ENCODE measurements at places on chromosomes 12 and 14.

DNA sequence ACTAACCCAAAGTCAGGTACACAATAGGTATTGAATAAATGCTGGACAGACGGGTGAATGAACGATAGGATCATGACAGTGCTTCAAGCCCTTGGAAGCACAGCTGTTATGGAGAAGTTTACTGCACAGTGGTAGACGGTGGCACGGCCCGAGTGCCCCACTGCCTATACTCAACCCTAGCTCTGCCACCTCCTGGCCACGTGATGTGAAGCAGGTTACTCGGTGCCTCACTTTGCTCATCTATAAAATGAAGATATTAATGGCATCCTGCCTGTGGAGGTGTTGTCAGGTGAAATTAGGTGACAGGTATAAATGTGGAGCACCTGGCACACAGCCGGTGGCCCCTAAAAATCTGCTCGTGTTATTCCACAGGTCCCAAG is 5.8 kb downstream of the ASB2 start:
- DNase-seq, result peak; percentile 54

- peak; percentile 45 for DNase-seq
Measured at GRCh38 chr12:31682136-31682962, 22.9 kb downstream of the ETFBKMT start.

DNA sequence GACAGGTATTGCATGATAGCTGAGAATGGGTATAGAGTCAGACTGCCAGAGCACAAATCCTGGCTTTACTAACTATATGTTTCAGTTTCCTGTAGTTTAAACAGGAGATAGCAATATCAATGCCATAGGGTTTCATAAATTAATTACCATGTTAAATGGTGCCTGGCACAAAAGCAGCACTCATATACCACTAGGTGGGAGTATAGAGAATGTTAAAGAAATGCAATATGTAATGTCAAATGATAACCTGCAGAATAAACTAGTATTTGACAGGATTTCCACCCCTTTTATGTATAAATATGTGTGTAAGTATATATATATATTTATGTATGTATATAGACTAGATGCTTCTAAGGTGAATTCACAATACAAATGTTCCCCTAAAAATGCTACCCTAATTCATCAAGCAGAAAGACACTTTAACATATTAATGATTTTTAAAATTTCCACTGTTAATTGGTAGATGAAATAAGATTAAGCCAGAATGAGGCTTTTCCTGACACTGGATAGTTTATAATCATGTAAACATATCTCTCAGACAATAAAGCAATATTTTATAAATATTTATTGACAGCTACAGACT is 8.6 kb downstream of the WDR89 start:
- DNase-seq, result no peak

DNA sequence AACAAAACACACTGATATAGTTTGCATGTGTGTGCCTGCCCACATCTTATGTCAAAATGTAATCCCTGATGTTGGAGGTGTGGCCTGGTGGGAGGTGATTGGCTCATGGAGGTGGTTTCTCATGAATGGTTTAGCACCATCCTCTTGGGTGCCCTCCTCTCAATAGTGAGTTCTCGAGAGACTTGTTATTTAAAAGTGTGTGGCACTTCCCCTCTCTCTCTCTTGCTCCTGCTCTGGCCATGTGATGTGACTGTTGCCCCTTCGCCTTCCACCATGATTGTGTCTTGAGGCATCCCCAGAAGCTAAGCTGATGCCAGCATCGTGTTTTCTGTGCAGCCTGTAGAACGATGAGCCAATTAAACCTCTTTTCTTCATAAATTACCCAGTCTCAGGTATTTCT is 454.1 kb upstream of the DCN start:
- DNase-seq, result no peak

- no peak for DNase-seq
Measured at GRCh38 chr12:91620992-91621391, 438.4 kb upstream of the DCN start.

- DNase-seq, result no peak
Measured at GRCh38 chr12:13193505-13194231, 2.9 kb upstream of the EMP1 start.

DNA sequence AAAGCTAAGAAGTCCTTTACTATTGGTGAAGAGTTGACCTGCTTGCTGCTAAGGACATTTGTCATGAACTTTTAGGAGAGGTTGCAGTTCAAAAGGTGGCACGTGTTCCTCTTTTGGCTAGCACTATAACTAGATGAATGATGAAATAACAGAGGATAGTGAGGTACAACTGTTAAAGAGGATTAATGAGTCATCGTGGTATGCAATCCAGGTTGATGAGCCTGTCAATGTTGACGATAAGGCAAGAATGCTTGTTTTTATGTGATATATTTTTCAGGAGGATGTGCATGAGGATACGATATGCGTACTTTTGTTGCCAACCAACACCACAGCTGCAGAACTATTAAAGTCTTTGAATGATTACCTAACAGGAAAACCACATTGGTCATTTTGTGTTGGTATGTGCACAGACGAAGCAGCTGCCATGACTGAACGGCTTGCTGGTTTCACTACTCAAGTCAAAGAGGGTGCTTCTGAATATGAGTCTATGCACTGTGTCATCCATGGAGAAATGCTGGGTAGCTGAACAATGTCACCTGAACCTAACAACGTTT is 10.6 kb downstream of the CEP128 start:
- no peak for DNase-seq

- no peak for DNase-seq
Measured at GRCh38 chr12:6218347-6218925, 18.2 kb downstream of the CD9 start.

GRCh38 chr12:108622421-108622820 is 11.3 kb downstream of the SELPLG start:
- no peak for DNase-seq

DNA sequence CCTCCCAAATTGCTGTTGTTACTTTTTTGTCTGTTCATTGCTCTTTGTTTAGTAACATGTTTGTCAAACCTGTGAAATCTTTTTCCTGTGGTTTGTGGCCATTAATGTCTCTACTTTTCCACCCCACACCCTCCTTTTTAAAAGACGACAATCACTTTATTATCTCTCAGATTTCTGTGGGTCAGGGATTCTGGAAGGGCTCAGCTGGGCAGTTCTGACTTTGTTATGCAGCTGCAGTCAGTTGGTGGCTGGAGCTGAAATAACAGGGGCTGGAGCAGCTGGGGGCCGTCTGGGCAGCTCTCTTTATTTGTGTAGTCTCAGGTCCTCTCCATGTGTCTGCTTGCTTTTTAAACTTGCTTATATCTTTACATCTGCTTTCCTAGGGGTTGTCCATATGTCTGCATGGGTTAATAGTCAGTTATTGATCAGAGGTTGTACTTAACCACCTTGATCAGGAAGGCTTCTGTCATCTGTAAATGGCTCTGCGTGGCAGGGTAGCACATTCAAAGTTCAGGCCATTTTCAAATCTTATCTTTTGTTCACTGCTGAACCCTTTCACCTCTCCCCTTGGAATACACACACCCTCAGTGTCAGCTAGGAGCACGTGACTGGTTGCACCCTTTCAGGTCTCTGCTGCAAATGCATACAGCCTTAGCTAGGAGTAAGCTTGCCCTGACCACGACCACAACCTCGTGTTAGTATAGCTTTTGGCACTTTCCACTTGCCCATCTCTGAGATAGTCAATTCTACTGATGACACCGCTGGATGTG is 27.9 kb downstream of the BORCS5 start:
- no peak for DNase-seq

GRCh38 chr12:130120012-130120805 is 42.1 kb upstream of the FZD10 start:
- no peak for DNase-seq

- peak; percentile 74 for DNase-seq
Measured at GRCh38 chr12:54207539-54208294, 18.9 kb upstream of the SMUG1 start.

DNA sequence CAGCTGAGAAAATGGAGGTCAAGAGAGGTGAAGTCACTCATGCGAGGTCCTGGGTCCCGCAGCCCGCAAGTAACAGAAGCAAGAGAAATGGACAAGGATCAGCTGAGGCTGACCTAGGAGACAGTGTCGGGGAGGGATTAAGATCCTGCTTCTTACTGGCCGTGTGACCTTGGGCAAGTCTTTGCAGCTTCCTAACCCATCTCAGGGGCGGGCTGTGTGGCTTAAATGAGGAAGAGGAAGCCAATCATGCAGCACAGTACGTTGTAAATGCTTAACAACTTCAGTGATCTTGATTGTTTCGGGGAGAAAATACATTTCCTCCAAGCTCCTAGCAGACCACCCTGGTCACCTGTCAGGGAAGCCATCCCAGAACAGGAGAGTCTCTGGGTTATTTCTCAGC is 7.1 kb upstream of the PGF start:
- DNase-seq, result no peak
